ENCODE measurements at places on chromosomes 3 and 15.

GRCh38 chr3:190017521-190018288 is 103.0 kb downstream of the P3H2 start:
- DNase-seq: peak; percentile 54

- DNase-seq: no peak
These were observed 175.4 kb downstream of the SQOR start for GRCh38 chr15:45810201-45810600.

DNA sequence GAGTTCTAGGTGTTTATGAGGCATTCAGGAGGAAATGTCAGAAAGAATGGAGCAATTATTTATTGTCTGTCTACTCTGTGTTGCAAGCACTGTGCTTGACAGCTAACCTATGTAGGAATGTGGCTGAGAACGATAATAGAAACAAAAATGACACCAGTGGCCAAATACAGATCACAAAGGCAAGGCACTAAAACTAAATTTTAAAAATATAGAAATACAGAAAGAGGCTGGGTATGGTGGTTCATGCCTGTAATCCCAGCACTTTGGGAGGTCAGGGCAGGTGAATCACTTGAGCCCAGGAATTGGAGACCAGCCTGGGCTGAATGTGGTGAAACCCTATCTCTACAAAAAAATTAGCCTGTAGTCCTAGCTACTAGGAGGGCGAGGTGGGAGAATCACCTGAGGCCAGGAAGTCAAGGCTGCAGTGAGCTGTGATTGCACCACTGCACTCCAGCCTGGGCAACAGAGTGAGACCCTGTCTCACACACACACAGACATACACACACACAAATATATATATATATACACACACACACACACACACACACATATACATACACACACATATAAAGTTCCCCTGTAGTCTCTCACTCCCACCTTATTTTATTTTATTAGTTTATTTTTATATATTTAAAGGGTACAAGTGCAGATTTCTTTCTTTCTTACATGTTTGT is 6.0 kb downstream of the PRKCI start:
- DNase-seq: no peak

DNA sequence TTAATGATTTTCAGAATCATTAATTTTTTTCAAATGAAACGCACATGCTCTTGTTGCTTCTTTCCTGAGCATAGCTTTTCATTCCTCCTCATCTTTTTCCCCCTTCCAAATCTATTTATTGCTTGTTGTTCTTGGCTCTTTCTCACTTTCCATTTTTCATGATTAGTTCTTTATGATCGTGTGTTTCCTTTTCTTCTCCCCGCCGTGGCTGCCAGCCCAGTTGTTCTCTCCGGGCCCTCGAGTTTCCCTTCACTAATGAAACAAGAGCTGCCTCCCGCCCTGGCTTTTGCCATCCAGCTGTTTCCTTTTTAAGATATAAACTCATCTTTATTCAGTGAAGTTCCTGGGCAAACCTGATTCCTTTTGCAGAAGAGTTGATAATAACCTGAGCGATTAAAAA is 170.2 kb upstream of the NR2F2 start:
- DNase-seq: no peak

DNA sequence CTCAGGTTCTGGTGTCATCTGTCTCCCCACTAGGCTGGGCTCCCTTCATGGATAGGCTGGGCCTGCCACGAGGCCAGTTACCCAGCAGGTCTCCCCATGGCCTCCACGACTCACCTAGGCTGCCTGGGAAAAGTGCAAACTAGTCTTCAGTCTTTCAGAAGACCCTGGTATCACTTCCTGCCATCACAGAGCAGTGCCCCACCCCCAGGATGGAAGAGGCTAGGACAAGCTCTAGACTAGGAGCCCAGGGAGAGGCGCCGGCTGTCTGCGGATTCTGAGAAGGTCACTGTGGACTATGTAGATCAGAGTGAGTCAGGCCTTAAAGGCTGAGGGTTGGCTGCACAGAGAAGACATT is 63.7 kb downstream of the CORO2B start:
- DNase-seq: no peak

GRCh38 chr3:129240436-129240835 is 9.0 kb upstream of the COPG1 start:
- DNase-seq: no peak

- DNase-seq: no peak
These were observed 960 bp downstream of the THBS1 start for GRCh38 chr15:39581793-39582285.
